ENCODE measurements at places on chromosomes 3 and 15.
A peak's percentile ranks its signal among the peaks of the same experiment; 100 is the strongest.

DNA sequence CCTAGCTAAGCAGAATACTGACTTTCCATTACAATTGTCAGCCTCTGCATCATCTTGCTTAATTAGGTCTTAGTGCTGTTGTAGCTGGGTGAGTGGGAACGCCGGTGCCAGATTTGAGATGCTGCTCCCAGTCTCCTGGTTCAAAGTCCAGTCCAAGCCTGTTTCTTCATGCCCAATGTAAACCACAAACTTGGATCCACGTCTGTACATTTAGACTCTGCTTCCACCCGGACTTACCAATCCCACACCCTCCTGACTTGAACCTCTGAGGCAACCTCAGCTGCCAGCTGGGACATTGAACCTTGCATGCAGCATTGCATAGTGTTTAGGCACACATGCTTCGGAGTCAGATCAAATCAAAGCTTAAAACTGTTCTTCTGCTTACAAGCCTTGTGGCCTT, 43.0 kb downstream of the BCL2L10 start:
- no peak for DNase-seq

DNA sequence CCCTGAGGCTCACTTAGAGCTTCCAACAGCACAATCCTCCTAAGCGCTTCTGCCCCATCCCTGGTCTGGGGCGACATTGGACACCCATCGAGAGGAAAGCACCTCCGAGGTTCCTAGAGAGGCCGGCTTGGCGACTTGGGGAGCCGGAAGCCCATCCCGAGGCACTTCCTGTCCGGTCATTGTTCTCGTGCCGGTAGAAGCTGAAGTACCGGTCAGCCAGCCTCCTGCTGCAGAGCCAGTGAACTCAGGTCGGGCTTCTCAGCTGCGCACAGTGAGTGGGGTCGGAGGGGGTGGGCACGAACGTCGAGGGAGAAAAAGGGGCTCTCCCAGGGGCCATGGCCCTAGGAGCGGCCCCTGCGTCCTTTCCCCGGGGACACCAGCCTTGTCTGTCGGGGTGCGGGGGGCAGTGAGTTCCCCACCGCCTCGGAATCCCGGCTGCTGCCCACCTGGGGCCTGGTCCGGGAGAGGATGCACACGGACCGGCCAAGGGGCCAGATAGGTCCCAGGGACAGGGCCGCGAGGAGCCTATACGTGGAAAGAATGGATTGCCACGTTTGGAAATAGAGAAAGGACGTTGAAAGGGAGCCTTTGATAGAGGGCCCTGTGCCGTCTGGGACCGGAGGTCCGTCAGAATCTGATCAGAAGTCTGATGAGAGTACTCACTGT, at the start of gene ZNF35:
TSS of gene ZNF35 (plus strand) at position 169 of the 666 bp plus-strand sequence. CDS start 2,336 bp downstream, outside the sequence.
- DNase-seq: peak; percentile 68

DNA sequence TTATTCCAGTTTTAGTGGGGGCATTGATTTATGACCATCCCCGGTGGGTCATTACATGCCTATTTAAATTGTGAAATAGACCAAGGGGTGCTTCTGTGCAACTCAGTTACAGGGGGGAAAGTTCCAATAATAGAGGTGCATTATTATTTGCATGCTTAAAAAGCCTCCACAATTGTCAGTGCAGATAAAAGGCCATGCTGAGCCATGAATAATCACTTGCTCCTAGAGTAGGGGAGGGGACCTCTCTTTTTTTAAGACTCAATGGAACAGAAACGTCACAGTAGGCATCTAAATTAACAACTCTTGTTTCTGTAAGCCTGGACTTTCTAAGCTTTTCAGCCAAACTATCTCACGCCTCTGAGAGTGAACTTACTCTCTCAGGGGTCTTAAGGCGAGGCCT, 66.5 kb upstream of the CMTM7 start:
- no peak for DNase-seq

GRCh38 chr15:52185151-52185561, 6.0 kb downstream of the GNB5 start:
- DNase-seq: no peak

DNA sequence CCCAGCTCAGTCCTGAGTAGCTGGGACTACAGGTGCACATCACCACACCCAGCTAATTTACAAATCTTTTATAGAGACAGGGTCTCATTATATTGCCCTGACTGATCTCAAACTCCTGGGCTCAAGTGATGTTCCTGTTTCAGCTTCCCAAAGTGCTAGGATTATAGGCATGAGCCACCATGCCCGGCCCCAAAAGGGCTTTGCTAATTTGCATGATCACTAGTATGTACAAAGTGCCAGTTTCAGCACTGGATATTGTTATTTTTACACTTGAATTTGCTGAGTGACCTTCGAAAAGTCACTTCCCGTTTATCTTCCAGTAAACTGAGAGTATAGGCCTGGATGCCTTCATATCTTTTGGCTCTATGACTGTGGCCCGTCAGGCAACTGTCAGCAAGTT, 12.2 kb downstream of the CLN6 start:
- no peak for DNase-seq

GRCh38 chr3:56830884-56831283, 29.1 kb upstream of the ARHGEF3 start:
- DNase-seq: no peak

DNA sequence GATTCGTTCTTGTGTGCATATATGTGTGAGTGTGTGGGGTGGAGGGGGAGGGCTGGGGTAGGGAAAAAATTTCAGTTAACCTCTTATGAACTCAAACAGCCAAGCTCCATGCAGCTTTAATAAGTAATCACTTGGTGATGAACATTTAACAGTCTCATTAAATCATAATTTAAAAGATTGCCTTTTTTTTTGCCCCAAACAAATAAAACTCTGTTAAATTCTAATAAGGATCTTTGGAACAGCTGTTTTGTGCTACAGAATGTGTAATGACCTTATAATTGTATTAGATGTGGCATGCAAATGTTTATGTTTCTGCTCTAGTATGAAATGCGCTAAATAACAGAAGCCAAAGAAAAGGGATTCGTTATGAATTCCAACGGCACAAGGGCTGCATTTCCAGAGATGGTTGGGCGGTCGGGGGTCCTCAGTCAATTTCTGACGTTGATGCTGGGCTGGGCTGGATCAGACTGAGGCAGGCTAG, 80.0 kb upstream of the RORA start:
- no peak for DNase-seq

DNA sequence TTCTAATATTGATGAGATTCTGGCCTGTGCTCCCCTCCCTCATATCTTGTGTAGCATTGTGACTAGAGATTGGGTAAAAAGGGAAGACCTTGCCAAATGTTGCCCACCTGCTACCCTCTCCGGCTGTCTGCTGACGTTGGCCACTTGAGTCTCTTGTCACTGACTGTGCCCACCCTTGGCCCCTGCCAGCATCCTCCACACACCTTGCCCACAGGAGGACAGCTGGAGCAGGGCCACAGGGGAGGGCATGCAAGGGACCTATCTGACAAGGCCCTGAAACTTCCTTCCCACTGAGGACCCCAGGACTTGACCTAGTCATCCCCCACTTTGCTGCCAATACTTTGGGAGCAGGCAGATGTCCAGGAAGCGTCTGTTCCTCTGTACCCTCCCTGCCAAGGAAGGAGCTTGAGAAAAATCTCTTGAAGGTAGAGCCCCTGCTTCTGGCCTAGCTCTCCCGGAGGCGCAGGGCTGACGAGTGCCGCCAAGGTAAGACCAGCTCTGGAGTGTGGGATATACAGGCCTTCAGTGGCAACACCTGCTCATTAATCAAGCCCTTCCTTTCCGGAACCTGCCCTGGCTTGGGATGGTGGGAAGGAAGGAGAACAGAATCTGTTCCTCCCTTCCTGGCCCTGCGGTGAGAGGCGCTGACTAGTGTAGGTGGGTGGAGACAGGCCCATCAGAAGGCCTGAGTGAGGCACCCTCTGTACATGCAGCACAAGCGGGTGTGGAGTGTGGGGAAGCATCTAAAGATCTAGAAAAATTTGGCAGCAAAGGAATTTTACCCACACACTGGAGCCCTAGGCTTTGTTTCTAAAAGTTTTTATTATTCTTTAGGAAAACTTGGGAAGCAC, 4.9 kb upstream of the PAK6 start:
- DNase-seq: no peak

DNA sequence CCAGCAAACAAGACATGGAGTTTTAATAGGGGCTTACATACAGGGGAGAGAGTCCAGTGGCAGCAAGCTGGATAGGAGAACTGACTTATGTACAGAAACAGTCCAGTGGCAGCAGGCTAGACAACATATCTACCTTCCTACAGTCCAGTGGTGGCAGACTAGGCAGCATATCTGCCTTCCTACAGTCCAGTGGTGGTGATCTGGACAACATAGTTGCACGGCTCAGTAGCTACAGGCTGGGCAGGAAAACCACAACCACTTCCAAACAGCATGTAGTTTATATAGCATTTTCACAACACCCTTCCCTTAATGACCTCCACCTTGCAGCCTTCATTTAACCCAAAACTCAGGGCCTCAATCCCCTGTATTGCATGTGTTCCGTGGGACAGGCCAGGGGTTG, 181.3 kb upstream of the EIF1B start:
- DNase-seq: no peak

GRCh38 chr3:30522476-30522875, 83.9 kb upstream of the TGFBR2 start:
- no peak for DNase-seq

GRCh38 chr15:92981333-92981732, 81.2 kb downstream of the CHD2 start:
- no peak for DNase-seq

- DNase-seq: no peak
Observed at GRCh38 chr3:182544542-182544941, 248.8 kb upstream of the ATP11B start.

DNA sequence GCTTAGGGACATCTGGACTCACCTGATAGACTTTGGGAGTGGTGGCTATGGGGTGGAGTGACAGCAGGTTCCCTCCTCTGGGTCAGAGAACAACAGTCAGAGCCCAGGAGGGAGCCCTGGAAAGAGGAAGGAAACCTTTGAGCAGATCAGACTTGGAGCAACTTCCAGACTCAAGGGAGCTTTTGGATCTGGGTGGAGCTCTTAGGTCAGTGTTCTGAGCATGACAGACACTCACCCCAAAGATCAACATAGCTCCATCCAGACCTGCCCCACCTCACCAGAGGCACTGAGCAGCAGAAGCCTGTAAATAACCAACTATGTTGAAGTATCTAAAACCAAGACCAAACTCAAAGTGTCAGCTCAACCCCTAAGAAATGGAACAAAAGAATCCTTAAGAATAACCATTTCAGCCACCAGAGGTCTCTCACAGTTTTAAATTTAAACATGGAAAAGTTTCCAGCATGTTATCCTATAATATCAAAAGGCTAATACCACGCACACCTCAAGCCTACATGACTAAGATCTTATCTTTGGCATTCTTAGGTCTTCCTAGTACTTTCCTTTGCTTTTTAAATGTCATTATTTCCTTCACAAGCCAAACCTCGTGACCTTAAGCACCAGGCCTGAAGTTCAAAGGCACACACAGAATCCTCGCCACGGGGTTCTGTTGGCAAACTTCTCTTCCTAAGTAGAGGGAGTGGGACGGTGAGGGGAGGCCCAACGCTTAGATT, 56.4 kb downstream of the UMPS start:
- DNase-seq: no peak

- no peak for DNase-seq
Observed at GRCh38 chr3:50134367-50134766, 20.8 kb upstream of the SEMA3F start.

DNA sequence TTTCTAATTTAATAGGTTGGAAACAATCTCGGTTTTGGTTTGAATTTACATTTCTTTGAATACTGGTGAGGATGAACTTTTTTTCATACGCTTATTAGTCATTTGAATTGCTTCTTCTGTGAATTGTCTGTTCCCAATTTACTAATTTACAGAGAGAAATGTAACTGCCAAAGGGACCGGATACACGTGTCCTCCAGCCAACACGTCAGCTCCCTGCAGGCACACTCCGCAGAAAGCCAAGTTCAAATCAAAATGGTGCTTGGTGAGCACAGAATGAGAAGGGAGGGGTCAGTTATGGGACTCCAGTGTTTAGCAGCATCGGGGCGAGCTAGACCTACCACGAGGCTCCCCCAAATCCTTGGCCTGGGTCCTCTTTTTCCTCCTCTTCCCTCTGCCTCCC, 10.8 kb upstream of the TSEN2 start:
- no peak for DNase-seq

DNA sequence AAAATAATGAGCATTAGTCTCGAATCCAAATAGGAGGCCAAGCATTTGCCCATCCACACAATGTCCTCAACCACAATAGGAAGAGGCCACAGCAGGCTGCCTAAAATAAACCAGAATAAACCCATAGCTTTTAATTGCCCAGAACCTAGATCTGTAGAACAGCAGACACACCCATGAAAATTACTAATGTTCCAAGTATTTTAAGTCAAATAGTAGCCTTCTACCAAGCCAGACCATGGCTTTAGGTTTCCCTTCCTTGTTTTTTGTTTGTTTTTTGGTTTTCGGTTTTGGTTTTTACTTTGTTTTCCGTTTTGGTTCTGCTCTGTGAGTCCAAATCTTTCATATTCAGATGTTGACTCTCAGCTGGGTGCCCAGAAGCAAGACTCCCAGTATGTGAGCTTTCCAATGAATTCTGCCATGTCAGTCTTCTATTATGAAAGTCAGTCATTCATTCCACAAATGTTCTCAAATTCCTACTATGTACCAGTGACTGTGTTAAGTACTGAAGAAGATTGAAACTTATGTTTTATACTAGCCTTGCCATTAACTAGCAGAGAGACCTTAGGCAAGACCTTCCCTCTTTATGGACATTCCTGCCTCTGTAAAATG, 57.8 kb upstream of the BOC start:
- DNase-seq: no peak

DNA sequence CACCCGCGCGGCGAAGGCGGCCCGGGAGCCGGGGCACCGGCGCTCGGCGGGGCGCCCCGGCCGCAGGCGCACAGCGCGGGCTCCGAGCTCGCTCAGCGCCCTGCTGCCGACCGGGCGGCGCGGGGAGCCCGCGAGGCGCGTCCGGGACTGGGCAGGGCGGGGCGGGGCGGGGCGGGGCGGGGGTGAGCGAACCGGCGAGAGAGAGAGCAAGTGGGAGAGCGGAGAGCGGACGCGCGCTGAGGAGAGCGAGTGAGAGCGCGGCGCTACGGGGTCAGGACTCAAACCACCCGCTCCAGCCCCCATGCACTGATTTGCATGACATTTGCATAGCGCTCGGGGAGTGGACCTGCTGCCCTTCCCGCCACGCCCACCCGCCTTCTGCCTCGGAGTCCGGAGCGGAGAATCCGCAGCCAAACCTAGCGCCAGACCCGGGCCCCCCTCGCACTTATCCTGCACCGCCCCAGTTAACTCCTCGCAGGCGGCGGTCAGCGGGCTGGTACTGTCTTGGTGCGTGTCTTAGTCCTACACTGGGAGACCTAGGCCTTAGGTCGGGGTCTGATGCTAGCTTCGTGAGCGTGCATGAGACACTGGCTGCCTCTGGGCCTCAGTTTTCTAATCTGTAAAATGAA, at the start of gene MYLK:
TSS of gene MYLK (minus strand) at position 130 of the 629 bp plus-strand sequence. CDS start 90,491 bp downstream, outside the sequence.
- DNase-seq: peak; percentile 59

GRCh38 chr15:76803049-76803571, 102.0 kb downstream of the SCAPER start:
- no peak for DNase-seq

DNA sequence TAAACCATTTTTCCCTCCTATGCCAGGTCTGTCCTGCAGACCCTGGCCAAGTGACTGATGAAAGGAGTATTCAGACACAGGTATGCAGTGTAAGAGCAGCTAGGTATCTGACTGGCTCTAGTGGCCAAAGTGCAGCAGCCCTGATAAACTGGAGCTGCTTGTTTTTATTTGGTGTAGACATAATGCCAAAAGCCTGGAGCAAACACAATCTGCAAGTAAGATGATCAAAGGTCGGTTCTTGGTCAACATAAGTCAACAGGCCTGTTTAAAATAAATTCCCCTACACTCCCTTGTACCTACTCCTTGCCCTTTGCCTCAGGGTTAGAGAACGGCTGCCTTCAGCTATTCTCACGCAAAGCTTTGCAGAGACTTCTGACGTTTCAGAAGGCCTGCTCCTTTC, 1003.1 kb downstream of the ZPLD1 start:
- DNase-seq: no peak
